ENCODE measurements at places on chromosomes 2 and 18. TPM values are rescaled to one million over a fixed set of nuclear protein-coding genes. Genes with fewer than 3 reads are reported as not detected.

DNA sequence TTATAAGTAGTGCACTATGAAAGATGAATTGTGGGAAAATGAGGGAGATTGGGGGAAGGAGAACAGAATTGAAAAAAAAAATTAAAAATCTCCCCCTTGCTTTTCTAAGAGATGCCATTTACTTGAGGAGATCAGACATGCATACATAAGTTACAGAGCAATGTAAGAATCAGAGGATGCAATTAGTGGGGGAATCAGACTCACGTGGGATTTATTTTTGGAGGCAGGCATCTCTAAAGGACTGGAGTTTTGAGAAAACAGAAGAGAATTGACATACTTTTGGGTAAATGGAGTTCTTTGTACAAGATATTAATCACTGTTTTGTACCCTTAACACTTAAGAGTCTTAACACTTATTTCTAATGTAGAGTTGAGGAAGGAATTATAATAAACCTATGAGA lies 52.7 kb downstream of the MTX2 start:
- no peak overlapping the region for H3K4me3 ChIP-seq
- no peaks in the 10 kb centered on the region for H3K27me3 ChIP-seq
- peaks cover 39% of the 10 kb centered on the region for H3K4me1 ChIP-seq
- H3K36me3 ChIP-seq = no peaks in the 10 kb centered on the region

- peaks cover 10% of the 10 kb centered on the region for H3K4me1 ChIP-seq
- no peak overlapping the region for H3K27ac ChIP-seq
- H3K4me3 ChIP-seq = no peak overlapping the region
Measured at GRCh38 chr2:191151331-191151730, 537 bp upstream of the STAT4 start.

- H3K4me3 ChIP-seq = no peak overlapping the region
- no peak for DNase-seq
Measured at GRCh38 chr18:35466334-35466733, 31.4 kb downstream of the INO80C start.

DNA sequence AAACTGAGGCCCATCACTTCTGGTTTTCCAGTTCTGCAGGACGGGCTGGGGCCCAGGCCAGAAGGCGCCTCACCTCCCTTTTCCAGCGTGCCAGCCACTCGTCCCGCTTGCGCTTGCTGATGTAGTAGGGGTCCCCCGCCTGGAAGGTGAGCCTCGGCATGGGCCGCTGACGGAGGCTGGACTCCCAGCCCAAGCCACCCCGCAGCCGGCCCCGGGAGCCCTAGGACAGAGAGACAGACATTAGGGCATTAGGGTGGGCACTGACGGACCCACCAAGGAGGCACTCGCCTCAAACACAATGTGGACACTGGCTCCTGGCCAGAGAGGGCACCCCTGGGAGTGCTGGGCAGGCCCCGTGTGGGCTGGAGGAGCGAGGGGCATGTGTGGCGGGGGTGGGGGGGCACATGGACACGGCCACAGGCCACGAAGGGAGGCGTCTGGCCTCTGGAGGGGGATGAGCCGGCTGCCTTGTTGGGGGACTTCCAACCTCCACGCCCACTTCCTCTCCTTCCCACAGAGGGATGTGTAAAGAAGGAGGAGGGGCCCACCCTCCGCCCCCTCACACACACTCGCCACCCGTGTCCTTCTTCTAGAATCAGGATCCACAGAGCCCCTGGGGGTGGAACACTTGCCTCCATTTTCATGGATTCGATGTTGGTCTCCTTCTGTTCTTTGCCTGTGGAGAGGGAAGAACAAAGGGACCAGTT lies 66.7 kb downstream of the DNMT3A start:
- no peaks in the 10 kb centered on the region for H3K36me3 ChIP-seq
- no peaks in the 10 kb centered on the region for H3K27me3 ChIP-seq
- peaks cover 51% of the 10 kb centered on the region for H3K4me1 ChIP-seq
- H3K4me3 ChIP-seq = no peak overlapping the region

DNA sequence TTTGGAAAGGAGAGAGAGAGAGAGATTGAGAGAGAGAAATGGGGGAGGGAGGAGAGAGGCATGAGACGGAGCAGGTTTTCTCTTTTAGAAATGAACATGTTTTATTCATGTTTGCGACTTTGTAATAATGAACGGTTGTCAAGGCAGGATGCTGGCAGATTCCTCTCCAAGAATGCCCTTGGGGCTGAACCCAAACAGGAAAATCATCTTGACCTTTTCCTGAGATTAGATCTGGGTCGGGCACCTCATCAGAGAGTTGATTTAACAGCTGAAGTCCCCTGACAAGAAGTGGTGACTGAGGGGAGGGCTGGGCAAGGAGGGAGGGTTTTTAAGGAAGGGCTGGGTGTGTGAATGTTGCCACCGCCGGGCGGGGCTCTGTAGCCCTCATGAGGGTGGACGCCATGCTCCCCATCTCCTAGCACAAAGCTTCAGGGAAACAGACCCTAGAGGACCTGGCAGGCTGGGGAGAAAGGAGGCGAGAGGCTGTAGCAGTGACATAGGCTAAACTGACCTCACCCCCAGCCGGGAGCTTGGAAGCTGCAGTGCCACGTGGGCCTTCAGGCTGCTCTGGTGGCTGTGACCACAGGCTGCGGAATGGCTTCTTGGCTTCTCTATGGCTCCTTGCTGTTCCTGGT lies 60.0 kb downstream of the LIPG start:
- no peaks in the 10 kb centered on the region for H3K36me3 ChIP-seq
- H3K4me1 ChIP-seq = peaks cover 24% of the 10 kb centered on the region
- no peak overlapping the region for H3K4me3 ChIP-seq
- no peak overlapping the region for H3K27ac ChIP-seq
- DNase-seq = no peak

DNA sequence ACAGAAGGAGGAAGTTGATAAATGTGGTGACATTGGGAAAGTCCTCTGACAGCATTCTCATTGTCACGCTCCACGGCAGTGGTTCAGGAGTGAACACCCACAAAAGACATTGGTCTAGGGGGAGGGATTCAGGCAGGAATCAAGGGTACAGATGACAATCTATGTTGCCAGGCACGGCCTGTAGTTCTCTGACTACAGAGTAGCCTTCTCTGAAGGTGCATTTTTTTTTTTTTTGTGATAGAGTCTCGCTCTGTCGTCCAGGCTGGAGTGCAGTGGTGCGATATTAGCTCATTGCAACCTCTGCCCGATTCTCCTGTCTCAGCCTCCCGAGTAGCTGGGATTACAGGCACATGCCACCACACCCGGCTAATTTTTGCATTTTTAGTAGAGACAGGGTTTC lies 7.4 kb upstream of the MOB1A start:
- H3K27ac ChIP-seq = no peak overlapping the region
- no peak for DNase-seq
- H3K4me1 ChIP-seq = peaks cover 20% of the 10 kb centered on the region
- no peaks in the 10 kb centered on the region for H3K36me3 ChIP-seq

GRCh38 chr2:122167515-122167914 lies 412.1 kb downstream of the TSN start:
- no peak overlapping the region for H3K27ac ChIP-seq
- H3K4me3 ChIP-seq = no peak overlapping the region
- no peaks in the 10 kb centered on the region for H3K27me3 ChIP-seq
- DNase-seq = no peak

GRCh38 chr2:198127627-198128026 lies 323.2 kb downstream of the PLCL1 start:
- no peak overlapping the region for H3K27ac ChIP-seq
- H3K4me1 ChIP-seq = peaks cover 5% of the 10 kb centered on the region
- H3K4me3 ChIP-seq = no peak overlapping the region
- H3K27me3 ChIP-seq = no peaks in the 10 kb centered on the region

GRCh38 chr18:55763298-55763697 lies 175.3 kb upstream of the TCF4 start:
- no peak for DNase-seq
- H3K27me3 ChIP-seq = no peaks in the 10 kb centered on the region
- no peak overlapping the region for H3K27ac ChIP-seq

DNA sequence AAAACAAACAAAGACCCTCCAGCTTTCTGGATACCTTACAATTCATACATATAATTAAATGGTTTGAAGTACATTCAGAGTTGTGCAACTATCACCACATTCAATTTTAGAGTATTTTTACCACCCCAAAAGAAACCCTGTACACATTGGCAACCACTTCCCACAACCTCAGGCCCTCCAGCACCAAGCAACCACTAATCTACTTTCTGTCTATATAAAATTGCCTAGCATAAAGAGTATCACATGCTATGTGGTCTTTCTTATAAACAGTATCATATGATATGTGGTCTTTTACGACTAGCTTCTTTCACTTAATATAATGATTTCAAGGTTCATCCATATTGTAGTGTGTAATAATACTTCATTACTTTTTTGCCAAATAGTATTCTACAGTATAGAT lies 7.3 kb downstream of the IER3IP1 start:
- no peak for DNase-seq
- H3K4me1 ChIP-seq = peaks cover 17% of the 10 kb centered on the region
- no peak overlapping the region for H3K27ac ChIP-seq

DPYSL5 gene
- total RNA-seq = not detected

SMYD5 gene
- total RNA-seq = 70.6 TPM

HOXD4 gene
- 0.31 TPM for total RNA-seq

UGT1A5 gene
- total RNA-seq = not detected

MYOM1 gene
- 1.0 TPM for total RNA-seq
